ENCODE measurements at places on chromosomes 5 and 9.

DNA sequence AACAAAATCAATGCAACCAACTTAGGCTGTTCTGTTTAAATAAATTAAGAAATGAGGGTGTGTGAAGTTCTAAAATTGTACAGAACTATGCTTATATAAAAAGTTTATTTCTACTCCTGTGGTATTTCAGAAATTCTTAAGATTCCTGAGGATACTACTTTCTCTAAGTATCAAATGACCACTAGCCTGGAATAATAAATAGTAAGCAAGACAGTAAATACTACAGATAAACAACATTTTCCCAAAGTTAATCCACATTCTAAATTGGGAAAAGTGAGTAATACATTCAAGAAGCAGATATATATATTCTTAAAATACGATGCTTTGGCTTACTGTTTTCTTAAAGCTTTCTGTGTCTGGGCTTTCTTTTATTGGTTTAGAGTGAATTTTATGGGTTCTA lies 29.5 kb downstream of the CCNH start:
- DNase-seq, result no peak

DNA sequence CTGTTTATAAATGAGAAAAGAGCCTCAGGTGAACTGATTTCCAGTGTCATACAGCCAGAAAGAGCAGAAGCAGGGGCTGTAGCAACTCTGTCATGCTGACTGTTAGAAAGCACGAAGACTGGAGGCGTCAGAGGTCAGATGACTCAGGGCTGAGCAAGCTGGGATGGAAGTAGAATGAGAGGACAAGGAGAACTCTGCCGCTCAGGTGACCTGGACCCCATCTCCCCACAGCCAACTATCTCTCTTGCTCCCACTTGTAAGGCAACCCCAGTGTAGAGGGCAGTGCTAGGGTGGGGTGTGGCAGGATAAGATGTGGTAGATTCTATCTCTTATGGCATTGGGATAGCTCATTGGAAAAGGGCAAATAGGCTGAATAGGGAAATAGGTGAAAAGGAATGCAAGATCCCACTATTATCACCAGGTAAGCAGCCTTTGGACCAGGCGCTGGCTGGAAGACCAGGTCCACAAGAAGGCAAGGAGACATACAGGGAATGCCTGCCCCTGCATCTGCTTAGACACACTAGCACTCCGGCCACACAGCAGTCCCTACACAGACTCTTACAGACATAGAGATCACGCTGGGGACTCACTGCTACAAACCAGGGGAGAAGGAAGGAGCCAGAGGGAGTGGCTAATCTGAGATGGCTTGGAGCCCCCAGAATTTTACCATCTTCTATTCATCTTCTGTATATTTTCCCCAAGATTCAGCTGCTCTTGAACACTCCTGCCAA lies 21.2 kb upstream of the LOX start:
- DNase-seq, result no peak

- DNase-seq, result no peak
These were observed 249.3 kb downstream of the PJA2 start for GRCh38 chr5:109160468-109160867.

- no peak for DNase-seq
These were observed 35.9 kb upstream of the FBP1 start for GRCh38 chr9:94675008-94675881.

- no peak for DNase-seq
These were observed 123.7 kb upstream of the CPEB4 start for GRCh38 chr5:173764332-173765028.

GRCh38 chr5:135632798-135633197 lies 54.0 kb upstream of the CXCL14 start:
- DNase-seq, result no peak

DNA sequence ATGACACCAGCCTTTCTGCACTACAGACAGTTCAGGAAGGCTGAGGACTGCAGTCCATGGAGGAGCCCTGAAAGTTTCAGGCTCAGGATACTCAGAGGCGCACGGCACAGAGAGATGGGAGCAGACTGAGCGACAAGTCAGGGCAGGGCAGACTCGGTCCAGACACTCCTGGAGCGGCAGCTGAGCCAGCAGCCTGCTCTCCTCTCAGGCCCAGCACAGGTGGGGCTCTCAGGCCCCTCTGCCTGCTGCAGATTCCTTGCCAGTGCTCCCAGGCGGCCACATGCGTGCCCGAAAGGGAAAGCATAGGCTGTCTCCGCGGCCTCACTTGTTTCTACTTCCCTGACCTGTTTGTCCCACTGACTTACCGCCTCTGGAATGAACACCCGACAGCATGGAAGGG lies 228.3 kb downstream of the IRX2 start:
- no peak for DNase-seq

DNA sequence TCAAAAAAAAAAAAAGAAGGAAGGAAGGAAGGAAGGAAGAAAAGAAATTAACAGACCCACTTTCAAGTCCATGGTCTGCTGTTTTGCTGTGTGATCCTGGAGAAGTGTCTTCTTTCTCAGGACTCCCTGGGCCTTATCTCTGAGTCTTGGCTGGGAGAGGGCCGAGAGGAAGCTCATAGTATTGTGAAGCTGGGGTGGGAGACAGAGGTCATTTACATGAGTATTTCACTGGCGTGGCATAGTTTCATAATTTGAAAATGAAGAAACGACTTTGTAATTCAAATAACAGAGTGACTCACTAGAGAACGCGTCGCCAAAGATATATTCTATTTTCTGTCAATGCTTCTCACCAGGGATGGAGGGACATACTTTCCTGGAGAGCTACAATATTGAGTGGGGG lies 2.4 kb upstream of the C9orf50 start:
- DNase-seq, result no peak

DNA sequence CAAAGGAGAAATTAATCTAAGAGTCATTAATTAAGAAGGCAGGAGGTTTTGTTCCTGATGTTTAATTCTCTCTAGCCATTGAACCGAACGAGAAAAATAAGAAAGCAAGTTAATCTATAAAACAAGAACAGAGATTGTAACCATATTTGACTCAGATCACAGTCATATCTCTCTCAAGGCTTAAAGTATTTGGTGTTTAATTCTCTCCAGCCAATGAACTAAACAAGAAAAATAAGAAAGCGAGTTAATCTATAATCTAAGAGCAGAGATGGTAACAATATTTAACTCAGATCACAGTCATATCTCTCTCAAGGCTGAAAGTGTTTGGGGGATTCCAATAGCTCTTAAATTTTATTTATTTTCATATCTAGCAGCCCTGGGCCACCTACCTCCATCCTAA lies 74.4 kb upstream of the SHISAL2B start:
- DNase-seq, result no peak

DNA sequence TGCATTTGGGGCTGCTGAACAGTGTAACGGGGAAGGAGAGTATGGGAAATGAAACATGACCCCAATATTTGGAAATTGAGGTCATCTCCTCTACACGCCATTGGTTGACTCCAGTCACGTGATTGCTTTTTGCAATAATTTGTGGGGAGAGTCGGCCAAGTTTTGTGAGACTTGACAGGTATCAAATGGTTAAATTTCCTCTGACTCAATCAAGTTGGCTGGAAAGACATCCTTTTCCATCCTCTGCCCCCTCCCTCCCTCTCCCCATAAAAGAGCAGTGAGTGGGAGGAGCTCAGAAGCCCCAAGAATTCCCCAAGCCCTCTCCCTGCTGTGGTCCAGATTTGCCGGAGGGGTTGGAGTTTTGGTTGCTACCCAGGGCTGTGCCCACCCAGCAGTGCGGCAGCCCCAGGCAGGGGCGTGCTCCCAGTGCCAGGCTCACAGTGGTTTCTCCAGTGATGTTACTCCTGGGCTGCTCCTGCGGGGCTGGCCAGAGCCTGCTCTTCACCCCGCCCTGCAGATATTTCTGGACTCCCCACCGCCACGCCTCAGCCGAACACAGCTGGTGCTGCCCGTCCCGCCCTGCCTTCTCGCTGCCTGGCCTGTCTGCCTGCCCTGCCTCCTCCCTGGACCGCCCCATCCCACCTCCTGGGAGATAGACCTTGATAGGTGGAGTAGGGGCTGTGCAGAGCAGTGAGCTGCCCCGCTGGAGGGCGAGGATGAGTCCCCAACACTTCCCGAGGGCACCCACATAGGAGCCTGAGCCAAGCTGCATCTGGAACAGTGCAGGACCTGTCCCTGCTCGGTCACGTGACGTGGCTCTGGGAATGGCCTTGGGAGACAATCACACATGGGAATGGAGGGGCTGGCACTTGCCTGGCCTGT lies 3.4 kb downstream of the COL5A1 start:
- DNase-seq, result no peak

DNA sequence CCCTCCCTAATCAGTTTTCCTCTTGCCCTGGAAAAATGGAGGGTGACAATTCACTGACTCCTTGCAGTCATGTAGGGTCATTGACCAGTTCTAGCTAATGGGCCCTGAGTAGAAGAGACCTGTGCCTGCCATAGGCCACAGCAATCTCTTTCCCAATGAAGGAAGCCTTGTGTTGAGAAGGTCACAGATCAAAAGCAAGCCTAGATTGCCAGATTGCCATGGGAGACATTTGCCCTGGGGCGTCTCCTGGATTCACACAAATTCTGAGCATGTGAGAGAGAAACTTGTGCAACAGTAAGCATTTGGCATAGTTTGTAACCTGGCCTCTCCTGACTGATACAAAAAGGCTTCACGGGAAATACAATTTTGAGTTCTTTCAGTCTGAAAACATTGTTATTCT lies 148.0 kb downstream of the NUDT12 start:
- DNase-seq, result no peak

DNA sequence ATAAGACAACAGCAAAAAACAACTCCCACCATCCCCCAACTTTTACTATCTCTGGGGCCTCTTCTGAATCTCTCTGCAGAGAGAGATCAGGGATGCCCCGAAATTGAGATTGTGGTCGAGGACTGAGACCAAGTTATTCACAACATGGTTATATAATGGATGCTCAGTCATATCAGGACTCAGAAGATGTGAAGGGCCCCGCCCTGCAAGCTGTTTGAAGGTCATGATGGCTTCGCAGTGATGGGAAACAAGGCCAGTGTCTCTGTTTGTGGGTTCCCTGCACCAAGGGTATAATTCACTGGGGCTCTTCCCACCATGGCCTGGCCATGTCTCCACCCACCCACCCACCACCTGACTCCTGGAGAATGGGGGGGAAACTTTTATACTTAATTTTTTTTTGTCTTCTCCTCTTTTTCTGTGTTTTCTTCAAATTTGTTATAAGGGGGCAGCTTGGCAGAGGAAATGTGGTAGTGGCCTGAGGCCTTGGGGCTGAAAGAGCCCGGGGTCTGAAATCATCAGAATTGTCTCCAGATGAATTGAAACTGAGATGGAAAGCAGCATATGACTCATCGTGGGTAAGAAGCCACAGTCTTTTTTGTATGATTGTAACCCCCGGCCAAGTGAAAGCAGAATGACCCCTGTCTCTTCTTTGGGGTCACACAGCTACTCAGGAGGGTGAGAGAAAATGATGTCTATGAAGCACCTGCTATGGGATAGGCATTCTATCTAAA lies 15.0 kb upstream of the TEX48 start:
- no peak for DNase-seq

- DNase-seq, result no peak
These were observed 26.1 kb downstream of the GFPT2 start for GRCh38 chr5:180326989-180327565.

GRCh38 chr9:94869415-94869843 lies 142.9 kb downstream of the AOPEP start:
- DNase-seq, result no peak

DNA sequence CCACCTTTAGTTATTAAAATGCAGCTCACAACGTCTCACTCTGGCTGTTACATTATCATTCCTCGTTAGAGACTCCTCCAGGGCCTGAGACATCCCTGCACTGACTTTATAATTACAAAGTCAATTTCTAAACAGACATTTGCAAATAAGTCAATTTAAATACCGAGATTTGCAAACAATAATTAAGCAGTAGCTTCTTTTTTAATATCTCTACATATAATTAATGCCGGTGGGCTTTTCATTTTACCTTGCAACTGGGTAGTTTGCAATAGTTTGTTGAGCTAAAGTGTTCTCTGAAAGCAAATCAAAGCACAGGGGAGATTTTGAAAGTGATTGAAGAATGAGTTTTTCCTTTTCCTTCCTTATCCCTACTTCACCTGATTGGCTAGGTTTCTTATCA lies 154.4 kb downstream of the TLR4 start:
- DNase-seq, result no peak

DNA sequence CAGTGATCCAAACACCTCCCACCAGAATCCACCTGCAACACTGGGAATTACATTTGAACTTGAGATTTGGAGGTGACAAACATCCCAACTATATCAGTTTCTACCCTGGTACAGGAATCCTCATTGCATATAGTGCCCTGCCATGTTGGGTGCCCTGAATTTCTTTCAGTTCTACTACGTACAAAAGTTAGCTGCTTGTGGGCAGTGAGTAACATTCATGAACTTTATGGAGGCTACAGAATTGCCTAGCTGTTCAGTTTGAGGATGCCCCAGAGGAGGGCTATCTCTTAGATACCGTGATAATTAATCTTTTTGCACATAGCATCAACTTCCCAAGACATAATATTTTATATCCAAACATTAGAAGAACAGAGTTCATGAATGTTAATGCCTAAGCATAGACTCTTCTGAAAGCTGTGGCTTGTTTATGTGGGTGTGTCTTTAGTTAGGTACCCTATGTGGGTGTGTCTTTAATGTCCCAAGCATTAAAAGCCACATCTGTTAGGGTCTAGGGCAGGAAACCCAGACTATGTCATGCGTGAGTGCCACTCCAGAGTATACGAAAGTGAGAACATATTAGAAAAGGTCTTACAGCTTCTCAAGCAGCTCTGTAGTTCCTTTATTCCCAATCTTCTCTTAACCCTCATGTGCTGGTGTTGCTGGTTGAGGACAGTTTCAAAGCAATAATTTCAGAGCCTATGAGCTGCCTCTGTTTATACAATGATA lies 47.0 kb upstream of the CHD1 start:
- no peak for DNase-seq

- no peak for DNase-seq
These were observed 162.6 kb upstream of the ADAMTS16 start for GRCh38 chr5:4977416-4978110.

- DNase-seq, result no peak
These were observed 60.3 kb downstream of the SAXO1 start for GRCh38 chr9:18972675-18973074.

DNA sequence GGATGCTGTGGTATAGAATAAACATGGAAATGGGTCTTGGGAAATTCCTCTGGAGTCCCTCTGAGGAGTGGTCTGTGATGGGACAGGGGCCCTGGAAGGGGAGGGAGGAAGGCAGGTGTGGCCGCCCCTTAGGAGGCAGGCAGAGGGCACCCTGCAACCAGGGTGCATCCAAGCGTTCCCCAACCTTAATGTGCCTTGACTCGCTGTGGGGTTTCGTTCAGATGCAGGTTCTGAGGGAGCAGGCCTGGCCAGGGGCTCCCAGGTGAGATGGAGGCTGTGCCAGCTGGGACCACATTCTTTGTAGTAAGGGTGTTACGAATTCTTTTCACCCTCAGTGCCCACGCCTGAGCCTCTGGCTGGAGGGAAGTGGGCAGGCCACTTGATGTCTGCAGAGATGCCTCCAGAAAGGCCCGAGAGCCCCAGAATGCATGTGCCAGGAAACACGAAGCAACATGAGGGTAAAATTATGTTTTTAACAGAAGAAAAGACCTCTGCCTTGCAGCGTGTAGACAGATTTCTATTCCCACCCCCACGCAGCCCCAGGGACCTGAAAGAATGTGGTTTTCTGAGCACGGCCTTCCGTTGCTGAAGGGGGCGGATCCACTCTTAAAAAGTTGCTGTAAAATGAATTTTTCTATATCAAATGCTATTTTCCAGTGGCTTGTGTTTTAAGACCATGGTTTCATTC lies 150.4 kb upstream of the IER5L start:
- DNase-seq, result peak; percentile 39

GRCh38 chr5:19790829-19791466 lies 197.1 kb downstream of the CDH18 start:
- no peak for DNase-seq
